ENCODE measurements at places on chromosomes 4 and X. TPM values are rescaled to one million over a fixed set of nuclear protein-coding genes. Genes with fewer than 3 reads are reported as not detected.

SAGE1 gene
- total RNA-seq = not detected

PACRGL gene
- 7.0 TPM for total RNA-seq

NMU gene
- not detected for total RNA-seq

NEXMIF gene
- 0.17 TPM for total RNA-seq

USP26 gene
- total RNA-seq = not detected

NBDY gene
- total RNA-seq = 20.6 TPM

CXCL6 gene
- total RNA-seq = not detected

- DNase-seq = no peak
These were observed 26.9 kb upstream of the AMOT start for GRCh38 chrX:112867570-112867969.

GRCh38 chr4:6278801-6279197, 9.1 kb downstream of the WFS1 start:
- no peak for DNase-seq

DNA sequence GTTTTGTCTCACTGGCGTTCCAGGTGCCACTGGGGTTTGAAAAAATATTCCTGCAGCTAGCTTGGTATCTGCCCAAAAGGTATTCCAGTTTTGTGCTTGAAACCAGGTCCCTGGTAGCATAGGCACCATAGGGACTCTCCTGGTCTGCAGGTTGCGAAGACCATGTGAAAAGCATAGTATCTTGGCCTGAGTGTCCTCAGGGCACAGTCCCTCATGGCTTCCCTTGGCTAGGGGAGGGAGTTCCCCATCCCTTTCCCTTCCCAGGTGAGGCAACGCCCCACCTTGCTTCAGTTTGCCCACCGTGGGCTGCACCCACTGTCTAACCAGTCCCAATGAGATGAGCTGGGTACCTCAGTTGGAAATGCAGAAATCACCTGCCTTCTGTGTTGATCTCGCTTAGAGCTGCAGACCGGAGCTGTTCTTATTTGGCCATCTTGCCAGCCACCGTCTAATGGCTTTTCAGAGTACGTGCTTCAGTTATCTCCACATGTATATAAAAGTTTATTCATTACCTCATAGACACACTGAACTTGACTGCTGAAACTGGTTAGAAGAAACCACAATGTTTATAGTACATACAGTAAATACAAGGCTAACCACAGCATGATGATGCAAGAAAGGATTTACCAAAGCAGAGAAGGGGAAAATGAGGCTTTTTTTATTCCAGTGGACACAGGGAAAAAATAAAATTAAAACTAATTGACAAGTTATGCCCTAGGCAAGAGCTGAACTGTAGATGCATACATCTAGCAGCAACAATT, 10.6 kb downstream of the PBDC1 start:
- no peak for DNase-seq

DNA sequence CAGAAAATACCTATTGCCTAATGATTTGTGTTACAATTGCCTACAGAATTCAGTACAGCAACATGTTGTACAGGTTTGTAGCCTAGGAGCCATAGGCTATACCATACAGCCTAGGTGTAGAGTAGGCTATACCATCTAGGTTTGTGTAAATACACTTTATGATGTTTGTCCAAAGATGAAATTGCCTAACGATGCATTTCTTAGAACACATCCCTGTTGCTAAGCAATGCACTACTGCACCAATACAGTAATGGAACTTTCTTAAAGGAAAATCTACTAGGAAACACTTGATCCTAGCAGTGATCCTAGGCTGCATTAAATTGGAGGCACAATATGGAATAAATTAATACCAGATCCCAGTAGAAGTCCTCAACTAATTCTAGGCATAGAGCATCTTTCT, 18.3 kb downstream of the NOA1 start:
- DNase-seq = no peak

- no peak for DNase-seq
These were observed 197.4 kb downstream of the PTTG2 start for GRCh38 chr4:38157592-38157991.

GRCh38 chr4:125020089-125021034, 294.4 kb upstream of the FAT4 start:
- no peak for DNase-seq

GRCh38 chr4:1291091-1291490, 1.4 kb downstream of the MAEA start:
- DNase-seq = no peak

DNA sequence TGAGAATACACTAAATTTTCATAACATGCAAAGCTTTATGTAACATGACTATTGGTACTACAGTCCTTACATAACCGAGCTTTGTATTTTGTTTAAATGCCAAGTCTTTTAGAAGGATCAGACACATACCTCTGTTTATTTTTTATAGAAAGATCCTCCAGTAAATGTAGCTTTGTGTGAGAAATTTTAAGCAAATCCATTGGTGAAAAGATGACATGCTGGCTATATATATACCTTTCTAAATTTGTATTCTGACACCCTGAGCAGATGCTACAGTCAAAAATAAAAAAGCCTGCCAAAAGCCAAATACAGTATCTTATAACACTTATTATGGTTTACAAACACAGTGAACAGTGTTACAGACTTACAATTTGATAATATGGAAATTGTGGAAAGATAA, at the start of gene YIPF7:
YIPF7 (minus strand) TSS at position 201 of the 400 bp plus-strand sequence. CDS start 1,525 bp downstream, outside the sequence.
- DNase-seq = no peak

- DNase-seq = no peak
These were observed 1.6 kb downstream of the LRBA start for GRCh38 chr4:151013491-151013890.

DNA sequence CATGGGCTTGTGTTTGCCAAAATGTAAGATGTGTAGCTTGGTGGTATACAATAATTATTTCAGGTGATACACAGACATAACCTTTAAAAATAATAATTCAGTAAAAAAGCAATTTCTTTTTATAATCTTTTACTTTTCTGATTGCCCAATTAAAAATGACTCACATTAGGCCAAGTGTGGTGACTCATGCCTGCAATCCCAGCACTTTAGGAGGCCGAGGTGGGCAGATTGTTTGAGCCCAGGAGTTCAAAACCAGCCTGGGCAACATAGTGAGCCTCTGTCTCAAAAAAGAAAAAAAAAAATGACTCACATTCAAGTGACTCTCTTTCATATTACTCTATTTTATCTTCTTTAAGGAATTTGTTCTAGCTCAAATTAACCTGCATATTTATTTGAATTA, 449.4 kb upstream of the HTR2C start:
- no peak for DNase-seq

- DNase-seq = no peak
These were observed 406.3 kb upstream of the CPEB2 start for GRCh38 chr4:14596028-14596427.

Data from CD8-positive, alpha-beta T cell (primary cell).